ENCODE measurements at places on chromosomes 11 and 22. TPM values are rescaled to one million over a fixed set of nuclear protein-coding genes. Genes with fewer than 3 reads are reported as not detected.

POU2AF2 gene
- not detected for total RNA-seq

DYNC2H1 gene
- total RNA-seq: 53.4 TPM

CSF2RB gene
- 0.52 TPM for total RNA-seq

TOM1 gene
- total RNA-seq: 36.6 TPM

RASL10A gene
- total RNA-seq: not detected

FXYD2 gene
- not detected for total RNA-seq

CRYBA4 gene
- total RNA-seq: not detected

MTMR3 gene
- total RNA-seq: 32.4 TPM

FGF3 gene
- not detected for total RNA-seq

UBE2L3 gene
- total RNA-seq: 24.6 TPM

OR56A4 gene
- total RNA-seq: not detected

TRPM5 gene
- total RNA-seq: not detected

SLC1A2 gene
- total RNA-seq: 1.9 TPM

NAALAD2 gene
- 0.46 TPM for total RNA-seq

PHF21B gene
- under 0.01 TPM for total RNA-seq

TMPRSS13 gene
- total RNA-seq: not detected

NEAT1 gene
- 515 TPM for total RNA-seq

OAF gene
- 26.0 TPM for total RNA-seq

OR52I2 gene
- total RNA-seq: not detected

SCUBE1 gene
- total RNA-seq: not detected

OTOG gene
- not detected for total RNA-seq

USP2 gene
- 0.33 TPM for total RNA-seq

GGT5 gene
- total RNA-seq: 12.1 TPM

OR51E1 gene
- total RNA-seq: not detected

DBX1 gene
- total RNA-seq: not detected

UPK3A gene
- not detected for total RNA-seq

C11orf97 gene
- not detected for total RNA-seq

MMP11 gene
- 37.1 TPM for total RNA-seq

CTSF gene
- 52.2 TPM for total RNA-seq

BATF2 gene
- 0.13 TPM for total RNA-seq

Data from smooth muscle cell of the pulmonary artery (primary cell).